ENCODE measurements at places on chromosomes 1 and 21.

GRCh38 chr1:113459279-113459678, 69.0 kb downstream of the MAGI3 start:
- no peak for DNase-seq

GRCh38 chr1:180215856-180216625, 14.0 kb upstream of the LHX4 start:
- DNase-seq, result no peak

- peak; percentile 82 for DNase-seq
These were observed 406 bp downstream of the KIAA0040 start for GRCh38 chr1:175192111-175192629.

DNA sequence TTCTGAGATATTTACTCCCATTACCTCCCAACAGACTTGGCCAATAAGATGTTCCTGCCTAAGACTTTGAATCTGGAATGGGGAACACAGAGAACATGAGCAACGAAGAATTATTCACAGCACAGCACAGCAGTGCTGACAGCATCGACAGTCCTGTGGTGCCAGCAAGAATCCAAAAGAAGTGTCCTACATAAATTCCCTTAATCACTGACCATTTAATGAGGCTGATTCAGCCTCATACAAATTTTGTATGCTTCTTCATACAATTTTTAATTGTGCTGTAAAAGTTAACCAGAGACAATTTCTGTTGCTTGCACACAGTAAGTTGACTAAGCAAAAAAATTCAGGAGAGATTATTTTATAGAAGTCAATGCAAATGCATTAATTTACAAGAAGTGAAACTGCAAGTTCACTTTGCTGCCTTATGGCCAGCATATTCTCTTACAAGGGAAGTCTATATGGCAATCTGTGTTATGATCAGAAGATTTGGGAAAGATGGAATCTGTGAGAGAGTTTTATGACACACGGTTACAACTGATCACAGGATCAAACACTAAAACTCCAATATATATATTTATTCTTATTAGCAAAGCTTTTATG, 855.9 kb downstream of the LTN1 start:
- no peak for DNase-seq

DNA sequence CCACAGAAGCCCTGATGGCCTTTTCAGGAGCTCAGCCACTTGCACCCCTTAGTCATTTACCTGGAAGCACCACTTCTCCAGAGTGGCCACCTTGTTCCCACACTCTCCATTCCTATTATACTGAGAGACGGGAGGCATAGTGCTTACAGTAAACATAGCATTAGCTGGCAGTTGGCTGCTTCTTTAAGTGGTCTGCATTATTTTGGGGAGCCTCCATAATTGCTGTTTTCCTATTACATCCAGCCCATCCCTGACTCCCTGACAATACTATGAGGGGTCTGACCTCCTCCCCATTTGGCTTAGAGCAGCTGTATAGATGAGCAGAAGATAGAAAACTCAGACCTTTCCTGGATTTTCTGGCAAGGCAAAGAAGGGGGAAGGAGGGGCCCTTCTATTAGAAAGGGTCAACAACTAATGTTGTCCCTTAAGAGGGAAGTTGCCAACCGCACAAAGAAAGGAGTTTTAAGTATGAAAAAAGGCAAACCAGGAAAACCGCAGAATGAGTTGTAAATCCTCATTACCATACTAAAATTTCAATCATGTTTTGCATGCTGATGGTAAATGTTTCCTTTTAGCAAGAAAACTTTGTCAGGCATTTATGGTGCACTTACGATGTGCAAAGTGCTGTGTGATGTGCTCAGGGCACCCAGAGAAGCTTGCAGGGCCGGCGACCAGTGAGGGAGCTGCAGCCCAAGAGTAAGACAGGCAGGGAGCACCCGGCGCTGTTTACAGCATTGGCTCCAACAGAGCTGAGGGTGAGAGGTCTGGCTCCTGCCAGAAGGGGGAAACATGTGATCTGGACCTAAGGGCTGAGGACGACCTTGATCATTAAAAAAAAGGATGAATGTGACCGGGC, 167.3 kb downstream of the ZZZ3 start:
- DNase-seq, result no peak

DNA sequence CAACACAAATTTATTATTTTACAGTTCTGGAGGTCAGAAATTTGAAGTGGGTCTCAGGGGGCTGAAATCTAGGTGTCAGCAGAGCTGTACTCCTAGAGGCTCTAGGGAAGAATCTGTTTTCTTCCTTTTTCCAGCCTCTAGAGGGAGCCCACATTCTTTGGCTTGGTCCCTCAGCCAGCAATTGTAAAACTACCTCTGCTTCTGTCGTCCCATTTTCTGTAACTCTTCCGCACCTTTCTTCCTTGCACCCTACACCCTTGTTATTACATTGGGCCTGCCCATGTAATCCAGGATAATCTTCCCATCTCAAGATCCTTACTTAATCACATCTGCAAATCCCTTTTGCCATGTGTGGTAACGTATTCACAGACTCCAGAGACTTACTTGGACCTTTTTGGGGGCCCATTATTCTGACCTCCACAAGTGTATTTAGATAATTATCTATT, 24.8 kb upstream of the THEM4 start:
- DNase-seq, result no peak

DNA sequence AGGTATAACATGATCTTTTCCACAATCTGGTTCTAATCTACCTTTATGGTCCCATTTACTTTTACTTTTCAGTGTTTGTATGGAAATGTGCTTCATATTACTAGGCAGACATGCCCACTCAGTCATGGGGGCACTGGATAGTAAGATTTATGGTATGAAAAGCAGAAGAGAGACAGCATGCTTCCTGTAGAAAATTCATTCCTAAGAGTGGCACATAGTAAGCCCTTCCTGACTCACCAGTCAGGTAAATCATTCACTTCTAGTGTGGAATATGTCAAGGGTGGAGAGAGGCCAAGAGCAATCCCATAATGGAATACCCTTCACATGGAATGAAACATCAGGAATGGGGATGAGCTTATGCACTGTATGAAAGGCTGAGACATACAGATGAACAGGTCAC, 49.5 kb upstream of the BCL10 start:
- DNase-seq, result no peak

GRCh38 chr1:101506541-101507164, 269.8 kb downstream of the S1PR1 start:
- DNase-seq, result no peak

GRCh38 chr1:210129759-210130158, 102.8 kb upstream of the SERTAD4 start:
- DNase-seq, result no peak

DNA sequence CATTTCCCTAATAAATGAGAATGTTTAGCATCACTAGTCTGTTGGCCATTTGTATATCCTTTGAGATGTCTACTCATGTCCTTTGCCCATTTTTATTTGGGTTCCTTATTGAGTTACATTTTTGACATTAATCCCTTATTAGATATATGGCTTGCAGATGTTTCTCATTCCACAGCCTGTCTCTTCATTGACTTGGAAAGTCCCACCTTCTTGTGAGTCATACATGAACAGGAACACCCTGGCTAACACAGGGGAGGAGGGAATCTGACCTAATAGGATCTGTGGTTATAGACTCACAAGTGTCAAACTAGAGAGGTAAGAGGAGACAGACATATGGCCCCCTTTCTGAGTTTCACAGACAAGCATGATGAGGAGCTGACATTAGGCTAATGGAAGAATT, 11.5 kb downstream of the ZP4 start:
- DNase-seq, result no peak

DNA sequence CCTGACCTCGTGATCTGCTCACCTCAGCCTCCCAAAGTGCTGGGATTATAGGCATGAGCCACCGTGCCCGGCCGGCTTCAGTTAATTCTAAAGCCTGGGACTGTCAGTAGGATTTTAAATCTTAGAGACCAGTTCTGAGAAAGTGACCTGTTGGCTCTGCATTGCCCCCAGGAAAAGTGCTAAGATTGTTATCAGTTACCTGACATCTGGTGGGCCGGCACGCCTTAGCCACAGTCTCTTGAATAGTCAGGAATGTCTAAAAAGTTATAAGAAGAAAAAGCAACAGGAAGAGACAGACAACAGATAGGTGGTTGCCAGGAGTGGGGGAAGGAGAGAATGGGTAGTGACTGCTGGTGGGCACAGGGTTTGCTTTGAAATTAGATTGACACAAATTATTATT, 35.1 kb downstream of the RABGAP1L start:
- no peak for DNase-seq

GRCh38 chr1:47569681-47570470, 132.0 kb downstream of the FOXD2 start:
- DNase-seq, result no peak

DNA sequence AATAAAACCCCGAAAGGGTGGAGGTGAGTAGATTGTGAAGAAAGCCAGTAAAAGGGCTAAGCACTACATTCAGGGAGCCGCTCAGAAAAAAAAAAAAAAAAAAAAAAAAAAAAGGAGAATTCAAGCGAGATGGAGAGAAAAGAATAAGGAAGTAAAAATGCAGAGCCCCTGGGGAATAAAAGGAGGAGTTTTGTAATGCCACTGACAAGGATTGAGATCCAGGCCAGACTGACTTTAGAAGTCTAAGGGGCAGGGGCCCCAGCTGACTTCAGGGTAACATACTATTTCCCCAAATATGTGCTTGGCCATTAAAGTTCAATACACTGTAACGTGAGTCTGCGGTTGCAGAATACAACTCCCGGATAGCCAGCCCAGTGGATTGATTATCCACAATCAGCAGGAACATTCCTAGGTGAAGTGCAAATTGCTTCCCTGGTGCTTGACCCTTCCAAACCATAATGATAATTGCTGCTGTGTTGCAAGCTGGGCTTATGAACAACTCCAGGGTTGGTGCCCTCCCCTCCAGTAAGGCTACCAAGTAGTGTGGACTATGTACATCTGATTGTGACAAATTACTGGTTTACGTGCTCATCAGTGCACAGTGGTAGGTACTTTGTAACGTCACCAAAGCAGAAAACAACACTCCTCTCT, 30.7 kb upstream of the RRP15 start:
- no peak for DNase-seq

- DNase-seq, result no peak
These were observed 3.2 kb downstream of the IRF2BP2 start for GRCh38 chr1:234606784-234607108.

GRCh38 chr1:181296180-181296579, 187.1 kb upstream of the CACNA1E start:
- no peak for DNase-seq

DNA sequence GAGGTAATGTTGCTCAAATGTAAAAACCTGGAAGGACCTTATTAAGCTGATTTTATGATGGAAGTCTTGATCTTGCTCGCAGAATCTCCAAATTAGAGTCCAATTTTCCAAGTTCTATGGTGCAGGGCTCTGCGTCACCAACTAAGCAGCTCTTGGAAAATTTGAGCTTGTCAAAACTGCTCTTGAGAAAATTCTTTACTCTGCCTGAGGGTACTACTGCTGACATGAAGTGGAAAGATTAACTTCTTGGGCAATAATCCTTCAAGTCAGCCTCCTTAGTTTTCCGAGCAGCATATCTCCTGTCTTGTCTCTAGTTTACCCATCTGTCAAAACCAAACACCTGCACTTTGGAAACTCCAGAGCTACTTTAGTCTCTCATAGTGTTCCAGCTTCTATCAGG, 293.7 kb downstream of the KCTD3 start:
- DNase-seq, result no peak

DNA sequence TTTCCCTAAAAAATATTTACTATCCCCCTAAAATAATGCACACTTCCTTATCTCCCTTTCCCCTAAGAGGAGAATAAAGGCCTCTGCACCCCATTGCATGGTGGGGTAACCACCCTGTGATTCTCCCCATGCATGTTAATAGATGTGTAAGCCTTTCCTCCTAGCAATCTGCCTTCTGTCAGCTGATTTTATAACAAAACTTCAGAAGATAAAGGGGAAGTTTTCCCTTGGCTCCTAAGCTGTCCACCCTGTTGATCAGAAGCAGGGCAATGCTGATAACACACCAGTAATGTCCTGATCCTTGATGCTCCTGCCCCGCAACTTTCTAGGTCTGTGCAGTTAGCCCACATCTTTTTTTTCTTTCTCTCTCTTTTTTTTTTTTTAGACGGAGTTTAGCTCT, 11.4 kb upstream of the RNF187 start:
- no peak for DNase-seq

- DNase-seq, result no peak
These were observed 97.6 kb downstream of the PIK3R3 start for GRCh38 chr1:46034601-46035516.

DNA sequence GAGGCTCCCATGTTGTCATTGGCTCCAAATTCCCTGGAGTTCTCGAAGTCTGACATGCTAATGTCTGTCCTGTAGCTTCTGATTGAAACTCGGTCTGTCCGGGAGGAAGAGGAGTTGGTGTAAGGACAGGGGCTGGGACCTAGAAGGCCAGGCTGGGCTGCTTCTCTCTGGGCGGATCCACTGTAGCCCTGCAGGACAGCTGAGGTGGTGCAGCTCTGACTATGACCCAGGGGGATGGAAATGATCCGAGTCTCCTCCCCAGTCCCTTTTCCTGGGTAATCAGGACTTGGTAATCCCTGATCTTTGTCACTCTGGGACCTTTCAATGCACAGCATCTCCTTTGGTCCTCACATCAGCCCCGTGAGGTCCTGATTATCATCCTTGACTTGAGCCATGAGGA, 10.0 kb upstream of the FCMR start:
- DNase-seq, result no peak

GRCh38 chr1:170085091-170085490, 10.6 kb upstream of the KIFAP3 start:
- DNase-seq, result no peak

DNA sequence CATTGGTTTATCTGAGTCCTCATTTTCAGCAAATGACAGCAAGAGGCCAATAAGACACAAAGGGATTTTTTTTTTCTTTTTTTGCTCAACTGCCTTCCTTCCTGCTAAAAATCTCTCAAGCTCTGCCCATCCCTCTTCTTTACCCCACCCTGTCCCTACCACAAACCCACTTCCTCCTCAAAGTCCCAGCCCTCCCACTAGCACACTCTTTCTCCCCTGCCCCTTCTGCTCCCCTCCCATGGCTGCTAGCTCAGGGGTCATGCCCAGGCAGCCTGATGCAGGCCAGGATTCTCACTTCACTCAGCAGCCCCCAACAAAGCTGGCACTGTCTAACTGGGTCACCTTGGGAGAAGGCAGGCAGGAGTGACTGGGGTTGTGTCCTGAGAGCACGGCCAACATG, 28.8 kb upstream of the PPP2R5A start:
- no peak for DNase-seq

GRCh38 chr1:201322653-201323510, 39.6 kb downstream of the PKP1 start:
- DNase-seq, result no peak

- no peak for DNase-seq
These were observed 254.2 kb upstream of the ADAMTS5 start for GRCh38 chr21:27221077-27221476.

DNA sequence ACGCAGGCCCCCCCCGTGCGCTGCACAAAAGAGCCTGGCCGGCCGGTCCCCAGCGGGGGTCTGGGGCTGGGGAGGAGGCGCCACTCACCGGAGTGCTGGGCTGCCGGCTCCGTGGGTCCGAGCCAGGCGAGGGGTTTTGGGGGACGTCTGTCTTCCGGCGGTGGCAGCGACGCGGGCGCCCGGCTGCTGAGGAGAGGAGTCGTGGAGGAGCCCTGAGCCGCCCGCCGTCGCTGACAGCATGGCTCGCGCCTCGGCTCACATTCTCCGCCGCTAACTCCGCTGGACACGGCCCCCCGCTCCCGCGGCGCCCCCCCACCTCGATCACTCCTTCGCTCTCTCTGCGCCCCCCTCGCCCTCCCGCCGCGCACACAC, 649 bp downstream of the AHDC1 start:
- no peak for DNase-seq
